ENCODE measurements at places on chromosomes 5 and 9. TPM values are rescaled to one million over a fixed set of nuclear protein-coding genes. Genes with fewer than 3 reads are reported as not detected.

Gene SLC6A18
- not detected for total RNA-seq

Gene GARIN3
- total RNA-seq, result not detected

Gene SPATA31E1
- not detected for total RNA-seq

Gene NR5A1
- not detected for total RNA-seq

Gene ACER2
- 0.90 TPM for total RNA-seq

Gene CHSY3
- 2.3 TPM for total RNA-seq

Gene CXXC5
- 9.0 TPM for total RNA-seq

Gene C6
- total RNA-seq, result not detected

Gene CCL27
- not detected for total RNA-seq

Gene TAF11L14
- not detected for total RNA-seq

Gene FAT2
- not detected for total RNA-seq

Gene DAP
- 84.3 TPM for total RNA-seq

Gene SH3RF2
- 0.50 TPM for total RNA-seq

Gene TEX48
- total RNA-seq, result not detected

Gene PCDHGB3
- 0.71 TPM for total RNA-seq

Gene INSYN2B
- not detected for total RNA-seq

Gene ADAMTS19
- not detected for total RNA-seq

Gene CDX1
- not detected for total RNA-seq

Gene PRR7
- total RNA-seq, result 0.83 TPM

Gene GABRA1
- total RNA-seq, result not detected

Gene MIGA2
- 82.6 TPM for total RNA-seq

Gene PLAC8L1
- not detected for total RNA-seq

Gene NEURL1B
- 0.14 TPM for total RNA-seq

Gene ZNF483
- total RNA-seq, result 2.8 TPM

Gene LHFPL2
- 1.8 TPM for total RNA-seq

Gene ZCCHC10
- 21.6 TPM for total RNA-seq

Gene PCDHGB7
- total RNA-seq, result 0.95 TPM

Measured in natural killer cell treated with Interleukin-12 subunit alpha and Interleukin-12 subunit beta and Interleukin-15 and Interleukin-18, amount 100 ng/mL, for 72 hours (primary cell).